Placental pericyte (primary cell): ENCODE measurements at places on chromosomes 11 and 22. TPM values are rescaled to one million over a fixed set of nuclear protein-coding genes. Genes with fewer than 3 reads are reported as not detected.

Gene CYB5R2
- total RNA-seq = 16.4 and 19.6 TPM in 2 replicates

Gene DBX1
- total RNA-seq = not detected in 2 replicates

Gene FGF19
- not detected in 2 replicates for total RNA-seq

Gene MS4A6E
- not detected in 2 replicates for total RNA-seq

Gene GPHA2
- total RNA-seq = not detected in 2 replicates
